ENCODE measurements at places on chromosomes 16 and 17.

DNA sequence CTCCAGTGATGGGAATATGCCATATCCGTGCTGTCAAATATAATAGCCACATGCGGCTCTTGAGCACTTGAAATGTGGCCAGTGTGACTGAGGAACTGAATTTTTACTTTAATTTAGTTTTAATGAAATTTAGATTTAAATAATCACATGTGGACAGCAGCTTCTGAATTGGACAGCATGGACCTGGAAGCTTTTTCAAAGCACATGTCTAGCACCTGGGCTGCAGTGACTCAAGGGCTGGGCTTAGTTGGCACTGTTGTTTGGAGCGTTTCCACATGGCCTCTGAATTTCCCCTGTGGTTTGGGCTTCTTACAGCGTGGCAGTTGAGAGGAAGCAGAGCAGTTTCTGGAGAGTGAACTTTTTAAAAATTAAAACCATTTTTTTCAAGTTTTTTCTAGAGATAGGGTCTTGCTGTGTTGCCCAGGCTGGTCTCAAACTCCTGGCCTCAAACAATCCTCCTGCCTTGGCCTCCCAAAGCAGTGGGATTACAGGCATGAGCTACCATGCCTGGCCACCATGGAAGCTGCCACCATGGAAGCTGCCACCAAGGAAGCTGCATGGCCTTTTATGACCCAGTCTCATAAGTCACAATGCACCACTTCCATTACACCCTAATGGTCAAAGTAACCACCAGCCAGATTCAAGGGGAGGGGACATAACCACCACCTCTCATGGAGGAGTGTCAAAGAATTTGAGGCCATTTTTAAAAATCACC is 6.7 kb upstream of the TOB1 start:
- peak; percentile 56 for DNase-seq

DNA sequence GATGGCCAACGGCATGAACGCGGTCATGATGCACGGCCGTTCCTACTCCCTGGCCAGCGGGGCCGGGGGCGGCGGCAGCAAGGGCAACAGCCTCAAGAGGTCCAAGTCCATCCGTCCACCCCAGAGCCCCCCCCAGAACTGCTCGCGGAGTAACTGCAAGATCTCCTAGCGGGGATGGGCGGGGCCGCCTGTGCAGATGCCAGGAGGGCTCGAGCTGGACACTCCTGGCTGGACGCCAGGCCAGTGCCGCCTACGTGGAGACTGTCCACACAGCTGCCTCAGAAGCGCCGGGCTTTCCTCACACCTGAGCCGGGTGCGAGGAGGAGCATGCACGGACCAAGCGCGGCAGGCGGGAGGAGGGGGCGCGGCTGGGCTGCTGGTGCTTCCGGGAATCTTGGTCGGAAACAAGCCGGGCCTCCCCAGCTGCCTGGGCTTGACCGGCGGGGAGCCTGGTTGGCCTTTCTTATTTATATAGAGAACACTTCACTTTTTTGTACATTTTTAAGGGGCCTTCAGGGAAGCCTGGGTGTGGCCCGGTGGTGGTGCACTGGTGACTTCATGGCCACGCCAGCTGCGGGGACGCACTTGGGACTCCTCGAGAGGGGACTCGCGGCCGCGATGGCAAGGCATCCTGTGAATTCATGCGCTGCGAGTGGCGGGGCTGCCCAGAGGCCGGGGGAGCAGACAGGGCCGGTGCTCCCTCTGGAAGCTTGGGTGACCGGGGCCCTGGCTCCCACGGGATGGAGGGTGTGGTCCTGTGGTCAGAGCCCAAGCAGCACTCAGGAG is 3.1 kb upstream of the WFIKKN1 start:
- no peak for DNase-seq

- no peak for DNase-seq
These were observed 48.8 kb upstream of the CCL1 start for GRCh38 chr17:34411646-34412421.

- no peak for DNase-seq
These were observed 1.5 kb upstream of the ABCA6 start for GRCh38 chr17:69143151-69143550.

- DNase-seq: no peak
These were observed 292.9 kb upstream of the MAF start for GRCh38 chr16:79893445-79893844.

DNA sequence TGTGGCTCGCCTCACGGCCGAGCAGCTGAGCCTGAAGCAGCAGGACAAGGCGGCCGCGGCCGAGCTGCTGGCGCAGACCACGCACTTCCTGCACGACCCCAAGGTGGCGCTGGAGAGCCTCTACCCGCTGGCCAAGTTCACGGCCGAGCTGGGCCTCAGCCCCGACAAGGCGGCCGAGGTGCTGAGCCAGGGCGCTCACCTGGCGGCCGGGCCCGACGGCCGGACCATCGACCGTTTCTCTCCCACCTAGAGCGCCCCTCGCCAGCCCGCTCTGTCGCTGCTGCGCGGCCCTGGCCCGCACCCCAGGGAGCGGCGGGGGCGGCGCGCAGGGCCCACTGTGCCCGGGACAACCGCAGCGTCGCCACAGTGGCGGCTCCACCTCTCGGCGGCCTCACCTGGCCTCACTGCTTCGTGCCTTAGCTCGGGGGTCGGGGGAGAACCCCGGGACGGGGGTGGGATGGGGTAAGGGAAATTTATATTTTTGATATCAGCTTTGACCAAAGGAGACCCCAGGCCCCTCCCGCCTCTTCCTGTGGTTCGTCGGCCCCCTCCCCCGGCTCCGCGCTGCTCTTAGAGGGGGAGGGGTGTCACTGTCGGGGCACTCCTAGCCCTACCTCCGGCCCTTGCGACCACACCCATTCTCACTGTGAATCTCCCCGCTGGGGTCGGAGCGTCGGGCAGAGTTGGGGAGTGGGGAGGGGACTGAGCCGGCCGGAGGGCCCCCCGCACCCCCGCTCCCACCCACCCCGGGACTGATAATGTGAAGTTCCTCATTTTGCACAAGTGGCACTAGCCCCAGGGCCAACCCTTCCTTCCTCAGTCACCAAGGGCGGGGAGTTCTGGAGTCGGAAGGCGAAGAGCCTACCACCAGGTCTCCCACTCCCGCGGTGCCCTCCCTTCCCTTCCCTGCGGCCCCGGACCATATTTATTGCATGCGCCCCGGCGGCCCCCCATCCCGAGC is 4.0 kb downstream of the HIC1 start:
- peak; percentile 72 for DNase-seq

GRCh38 chr17:72726936-72727335 is 365.6 kb downstream of the SLC39A11 start:
- DNase-seq: peak; percentile 29

- peak; percentile 81 for DNase-seq
These were observed 15.5 kb upstream of the TFAP4 start for GRCh38 chr16:4288148-4288921.

DNA sequence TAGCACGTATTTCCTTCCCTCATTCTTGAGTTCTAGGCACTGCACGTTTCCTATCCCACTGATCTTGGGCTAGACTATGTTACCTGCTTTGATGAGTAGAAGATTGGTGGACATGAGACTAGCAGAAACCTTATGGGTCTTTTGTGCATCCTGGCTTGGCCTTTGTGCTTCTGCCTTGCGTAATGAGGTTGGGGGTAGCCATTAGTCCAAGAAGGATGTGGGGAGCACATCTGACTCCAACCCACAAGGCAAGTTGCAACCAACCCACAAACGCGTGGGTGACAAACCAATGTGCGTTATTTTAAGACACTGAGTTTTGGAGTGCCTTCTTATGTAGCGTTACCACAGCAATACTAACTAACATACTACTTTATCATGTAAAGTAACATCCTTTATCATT is 180.4 kb upstream of the IRX5 start:
- no peak for DNase-seq
